ENCODE measurements at places on chromosomes 1 and 21.

DNA sequence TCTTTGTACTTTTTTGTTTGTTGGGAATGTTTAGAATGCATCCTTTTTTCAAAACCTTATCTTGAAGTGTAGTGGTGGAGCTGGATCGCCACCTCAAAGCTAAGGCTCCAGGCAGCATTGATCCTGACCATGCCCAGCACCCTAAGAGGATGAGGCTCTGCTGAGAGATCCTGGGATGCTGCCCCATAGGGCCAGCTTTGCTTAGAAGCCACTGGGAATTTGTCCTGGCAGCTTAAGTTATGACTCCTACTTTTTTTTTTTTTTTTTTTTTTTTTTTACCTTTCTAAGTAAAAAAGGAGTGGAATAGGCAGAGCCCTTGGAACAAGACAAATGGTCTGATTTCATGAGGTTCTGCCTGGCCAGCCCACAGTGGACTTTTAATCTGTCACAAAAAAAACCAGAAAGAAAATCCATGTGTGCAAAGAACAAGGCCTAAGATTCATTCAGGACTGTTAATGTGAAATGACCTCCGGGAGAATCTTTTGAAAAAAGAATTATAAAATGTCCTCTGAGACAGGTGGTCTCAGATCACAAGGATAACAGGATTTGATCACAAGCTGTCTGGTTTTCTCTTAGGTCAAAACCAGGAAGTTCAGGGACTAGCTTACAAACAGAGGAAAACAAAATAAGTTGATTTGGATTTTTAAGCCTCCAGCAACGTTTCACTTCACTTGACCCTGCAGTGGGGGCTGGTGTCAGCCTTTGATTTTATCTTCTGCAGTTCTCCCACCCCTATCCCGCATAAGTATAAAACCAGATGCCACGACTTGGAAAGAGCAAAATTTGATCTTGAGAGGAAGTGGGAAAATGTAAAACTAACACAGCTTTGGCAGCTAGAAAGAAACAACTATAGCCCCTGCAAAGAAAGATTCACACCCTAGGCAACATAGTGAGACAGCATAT, 25.9 kb upstream of the RAP1A start:
- DNase-seq: no peak

DNA sequence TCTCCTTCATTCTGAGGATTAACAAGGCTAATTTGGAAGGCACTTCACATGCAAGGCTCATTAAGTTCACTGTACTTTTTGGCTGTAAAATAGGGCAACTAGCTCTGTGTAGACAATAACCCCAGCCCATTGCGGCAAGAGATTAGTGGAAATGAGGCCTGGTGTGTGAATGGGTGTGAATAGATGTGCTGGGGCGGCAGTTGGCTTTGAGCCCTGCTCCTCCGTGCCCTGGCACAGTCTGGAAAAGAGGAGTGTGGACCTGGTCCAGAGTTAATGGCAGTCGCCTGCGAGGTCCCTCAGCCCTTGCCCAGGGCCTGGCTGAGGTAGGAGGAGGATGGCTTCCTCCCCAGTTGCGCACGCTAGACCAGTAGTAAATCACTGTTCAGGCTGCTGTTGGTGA, 4.8 kb downstream of the KISS1 start:
- no peak for DNase-seq

GRCh38 chr1:45236136-45236535, 29.7 kb upstream of the ZSWIM5 start:
- no peak for DNase-seq

- no peak for DNase-seq
These were observed 11.7 kb upstream of the MYOCOS start for GRCh38 chr1:171610385-171610784.

- no peak for DNase-seq
These were observed 16.3 kb upstream of the ACKR1 start for GRCh38 chr1:159188375-159188788.

- no peak for DNase-seq
These were observed 40.9 kb downstream of the GFI1 start for GRCh38 chr1:92445865-92446264.

GRCh38 chr21:42540396-42540795, 26.7 kb downstream of the SLC37A1 start:
- no peak for DNase-seq

GRCh38 chr21:38822778-38823238, 17.1 kb downstream of the ETS2 start:
- no peak for DNase-seq

GRCh38 chr1:121418369-121419049, 233.7 kb downstream of the SRGAP2C start:
- no peak for DNase-seq

DNA sequence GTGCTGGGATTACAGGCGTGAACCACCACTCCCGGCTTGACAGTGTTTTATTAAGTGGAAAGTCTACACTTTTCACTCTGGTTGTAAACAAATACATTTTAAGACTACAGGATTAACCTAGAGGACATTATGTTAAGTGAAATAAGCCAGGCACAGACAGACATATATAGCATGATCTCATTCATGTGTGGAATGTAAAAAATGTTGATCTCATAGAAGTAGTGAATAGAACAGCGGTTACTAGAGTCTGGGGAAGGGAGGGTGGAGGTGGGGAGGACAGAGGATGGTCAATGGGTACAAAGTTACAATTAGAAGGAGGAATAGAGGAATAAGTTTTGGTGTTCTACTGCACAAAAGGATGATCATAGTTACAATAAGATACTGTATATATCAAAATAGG, 16.9 kb downstream of the CTH start:
- no peak for DNase-seq

DNA sequence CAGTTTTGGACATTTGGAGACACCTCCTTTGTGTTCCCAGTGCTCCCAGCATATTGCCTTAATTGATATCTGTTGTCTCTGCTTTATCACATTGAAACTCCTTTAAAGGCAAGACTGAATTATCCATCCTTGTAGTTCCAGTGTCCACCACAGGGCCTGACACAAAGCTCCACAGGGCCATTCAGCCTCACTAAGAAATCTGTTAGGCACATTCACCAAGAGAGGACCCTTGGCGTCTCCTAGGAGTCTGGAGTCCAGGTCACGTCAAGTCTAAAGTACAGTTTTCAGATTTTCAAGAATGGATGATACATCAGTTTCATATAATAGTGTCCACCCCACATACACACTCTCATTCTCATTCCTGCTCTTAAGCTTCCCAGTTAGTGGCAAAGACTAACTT, 4.8 kb downstream of the ACP6 start:
- no peak for DNase-seq

DNA sequence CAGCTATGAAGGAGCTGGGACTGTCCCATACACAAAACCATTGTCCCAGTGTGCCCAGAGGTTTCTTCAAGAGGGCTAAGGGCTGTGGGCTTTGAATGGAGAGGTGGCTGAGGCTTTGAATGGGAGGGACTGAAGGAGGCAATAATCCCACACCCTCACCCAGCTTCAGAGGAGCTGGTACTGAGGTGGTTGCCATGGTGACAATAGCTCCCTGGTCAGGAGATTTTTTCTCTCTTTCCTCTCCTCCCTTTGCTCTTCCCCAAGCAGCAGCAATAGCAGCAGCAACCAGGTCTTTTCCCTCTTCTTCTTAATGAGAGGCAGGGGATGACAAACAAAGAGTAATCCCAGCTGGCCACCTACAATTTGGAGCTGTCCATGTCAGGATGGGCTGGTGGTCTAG, 1.6 kb downstream of the HPCAL4 start:
- no peak for DNase-seq

- no peak for DNase-seq
These were observed 181.1 kb downstream of the TGFB2 start for GRCh38 chr1:218526198-218526580.

DNA sequence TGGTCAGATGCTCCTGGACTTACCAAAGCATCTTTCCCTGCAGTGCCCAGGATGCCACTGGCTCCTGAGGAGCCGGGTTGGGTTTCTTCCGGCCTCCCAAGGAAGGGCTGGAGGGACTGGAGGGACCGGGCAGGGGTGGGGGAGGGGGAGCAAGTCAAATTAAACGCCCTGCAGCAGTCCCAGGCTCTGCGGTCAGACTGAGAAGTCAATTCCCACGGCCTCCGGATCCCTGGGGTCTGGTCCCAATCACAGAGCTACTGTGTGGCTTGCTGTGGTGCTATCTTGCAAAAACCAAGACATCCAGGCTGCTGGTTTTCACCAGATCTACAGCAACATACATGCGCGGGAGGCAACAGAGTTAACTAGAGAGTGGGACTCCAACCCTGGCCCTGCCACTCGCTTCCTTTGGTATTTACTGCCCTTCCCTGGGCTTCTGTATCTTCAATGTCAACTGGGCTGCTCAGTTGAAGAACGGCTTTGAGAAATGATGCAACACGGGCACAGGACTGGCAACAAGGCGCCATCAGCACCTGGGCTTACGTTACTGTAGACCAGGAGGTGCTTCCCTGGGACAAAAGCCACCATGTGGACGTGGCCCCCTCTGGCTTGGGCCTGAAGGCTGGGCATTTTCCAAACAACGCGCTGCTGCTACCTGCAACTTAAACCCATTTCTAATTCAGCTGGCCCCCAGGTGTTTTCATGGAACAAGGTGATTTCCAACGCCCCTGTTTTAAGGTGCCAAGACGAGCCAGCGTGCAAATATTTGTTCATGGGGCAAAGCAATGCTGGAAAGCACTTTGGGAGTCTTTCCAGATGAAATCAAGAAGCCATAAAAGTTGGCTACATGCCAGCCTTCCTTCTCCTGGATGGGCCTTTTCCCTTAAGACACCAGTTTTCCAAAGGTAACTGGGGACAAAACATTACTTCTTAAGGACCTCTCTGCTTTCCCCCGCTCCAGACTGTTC, 11.5 kb downstream of the RCC2 start:
- DNase-seq: no peak

DNA sequence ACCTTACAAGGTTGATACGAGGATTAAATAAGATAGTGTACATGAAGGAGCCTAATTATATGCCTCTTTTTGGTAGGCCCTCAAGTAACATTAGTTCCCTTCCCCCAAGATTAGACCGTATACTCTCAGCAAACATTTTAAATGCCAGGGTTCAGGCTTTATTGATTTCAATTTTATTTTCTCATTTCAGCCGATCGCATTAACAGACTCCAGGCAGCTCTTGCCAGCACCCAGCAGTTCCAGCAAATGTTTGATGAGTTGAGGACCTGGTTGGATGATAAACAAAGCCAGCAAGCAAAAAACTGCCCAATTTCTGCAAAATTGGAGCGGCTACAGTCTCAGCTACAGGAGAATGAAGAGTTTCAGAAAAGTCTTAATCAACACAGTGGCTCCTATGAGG, 104.4 kb upstream of the BMP8A start:
- DNase-seq: no peak

DNA sequence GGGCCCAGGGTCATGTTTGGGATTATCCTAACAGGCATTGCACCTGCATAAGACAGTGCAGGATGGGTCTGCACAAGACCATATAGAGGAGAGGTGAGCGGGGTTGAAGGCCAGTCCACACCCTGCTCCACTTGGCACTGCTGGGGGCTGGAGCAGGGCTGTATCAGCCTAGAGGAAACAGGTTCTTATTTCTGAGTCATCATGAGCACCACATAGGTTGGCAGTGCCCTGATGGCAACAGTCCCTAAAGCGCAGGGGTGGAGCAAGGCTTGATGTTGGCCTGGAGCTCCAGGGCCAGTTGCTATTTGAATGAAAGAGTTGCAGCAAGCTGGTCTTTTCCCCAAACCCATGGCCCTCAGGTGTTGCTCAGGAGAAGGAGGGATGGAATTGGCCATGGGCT, 29.8 kb upstream of the BMP8B start:
- no peak for DNase-seq

GRCh38 chr1:42746436-42747105, 6.5 kb upstream of the CLDN19 start:
- DNase-seq: no peak

DNA sequence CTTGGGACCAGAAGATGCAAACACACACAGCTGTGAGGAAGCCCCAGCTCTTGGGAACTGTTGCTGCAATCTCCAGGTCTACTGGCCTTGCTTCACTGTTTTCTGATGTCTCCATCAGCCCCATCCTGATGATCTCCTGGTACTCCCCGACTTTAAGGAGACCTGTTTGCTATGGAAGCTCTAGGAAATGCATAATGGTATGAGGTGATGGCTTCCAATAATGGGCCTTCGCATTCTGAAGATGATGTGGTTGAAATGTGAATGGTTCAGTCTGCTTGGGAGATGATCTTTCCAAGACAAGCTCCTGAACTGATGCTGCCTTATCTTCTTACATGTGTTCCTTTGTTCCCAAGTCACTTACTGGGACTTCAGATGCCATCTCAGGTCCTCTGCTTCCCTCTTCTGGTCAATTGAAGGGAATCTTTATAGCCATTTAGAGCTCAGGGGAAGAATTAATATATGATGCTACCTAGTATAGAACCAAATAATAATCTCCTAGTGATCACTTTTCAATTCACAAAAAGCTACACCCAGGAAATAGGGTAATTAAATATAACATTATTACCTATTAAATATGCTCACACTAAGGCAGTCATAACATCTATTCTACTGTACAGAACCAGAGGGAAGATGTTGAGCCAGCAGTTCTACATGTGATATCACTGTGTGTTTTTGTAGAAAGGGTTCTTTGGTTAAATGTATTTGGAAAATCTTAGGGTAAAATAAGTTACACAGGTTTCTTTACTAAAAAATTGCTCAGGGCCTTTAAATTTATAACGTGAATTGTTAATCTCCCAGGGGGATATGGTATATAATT, 73.9 kb upstream of the VTCN1 start:
- no peak for DNase-seq

GRCh38 chr1:160646180-160646579, 664 bp downstream of the SLAMF1 start:
- no peak for DNase-seq

- no peak for DNase-seq
These were observed 33.2 kb downstream of the CAMSAP2 start for GRCh38 chr1:200771625-200772555.

DNA sequence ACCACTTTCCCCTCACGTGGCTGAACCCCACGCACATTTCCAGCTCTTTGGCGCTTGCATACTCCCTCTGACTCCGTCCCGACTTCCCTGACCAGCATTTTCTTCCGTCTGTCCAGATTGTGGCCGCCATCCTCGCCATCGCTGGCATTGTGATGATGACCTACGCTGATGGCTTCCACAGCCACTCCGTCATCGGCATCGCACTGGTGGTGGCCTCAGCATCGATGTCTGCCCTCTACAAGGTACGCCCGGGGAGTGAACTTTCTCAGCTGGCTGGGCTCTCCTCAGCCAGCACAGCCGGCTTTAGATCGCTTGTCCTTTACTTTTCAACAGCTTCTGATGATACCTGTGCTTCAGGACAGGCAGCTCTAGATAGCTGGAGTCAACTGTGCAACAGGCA, 56.8 kb upstream of the COA6 start:
- no peak for DNase-seq

DNA sequence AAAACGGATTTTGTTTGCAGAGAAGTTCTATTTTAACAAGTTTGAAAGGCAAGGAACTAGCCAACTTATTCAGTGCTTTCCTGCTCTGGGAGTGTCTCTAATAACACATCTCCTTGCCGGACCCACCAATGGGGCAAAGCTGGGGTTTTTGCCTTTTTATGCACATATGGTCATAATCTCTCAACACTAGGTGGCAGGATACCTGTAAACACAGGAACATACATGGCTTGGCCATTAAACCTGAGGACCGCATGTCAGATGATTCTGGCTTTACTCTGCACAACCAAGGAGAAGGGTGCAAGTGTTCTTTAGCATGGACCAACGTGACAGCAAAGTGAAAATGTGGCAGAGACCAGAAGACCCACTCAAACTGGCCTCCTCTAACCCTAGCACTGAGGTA, 4.9 kb downstream of the TMEM9 start:
- DNase-seq: no peak
